Hindlimb muscle (tissue), 1 donor: ENCODE measurements at places on chromosomes 6 and 20.

GRCh38 chr20:57272883-57273535, 6.6 kb upstream of the BMP7 start:
- DNase-seq, result no peak

DNA sequence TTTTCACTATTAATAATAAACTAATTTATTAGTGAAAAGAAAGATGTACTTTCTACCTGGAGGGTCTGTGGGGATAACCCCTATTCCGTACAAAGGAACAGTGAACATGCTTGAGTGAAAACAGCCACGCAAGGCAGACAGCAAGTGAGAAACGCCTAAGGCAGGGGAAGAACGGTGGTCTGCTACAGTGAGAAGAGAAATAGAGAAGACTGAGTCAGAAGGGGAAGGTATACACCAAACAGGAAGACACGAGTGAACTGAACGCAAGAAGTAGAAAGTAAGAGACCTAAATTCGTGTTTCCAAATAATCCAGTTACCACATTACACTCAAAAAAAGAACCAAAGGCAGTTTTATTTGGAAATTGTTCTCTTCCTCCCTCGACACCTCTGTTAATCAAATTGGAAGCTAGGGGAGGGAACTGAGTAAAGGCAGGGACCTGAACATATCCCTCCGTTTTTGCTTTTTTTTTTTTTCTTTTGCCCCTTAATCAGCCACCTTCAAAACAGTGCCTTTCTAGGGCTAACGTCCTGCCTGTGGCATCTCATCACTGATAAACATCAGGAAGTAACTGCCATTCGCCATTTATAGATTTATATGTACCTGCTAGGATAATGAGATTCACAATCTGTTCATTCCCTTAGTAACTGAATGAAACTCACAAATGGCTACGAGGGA, 48.9 kb downstream of the ATXN1 start:
- DNase-seq, result no peak

GRCh38 chr6:107618672-107619071, 128.8 kb downstream of the SOBP start:
- no peak for DNase-seq

- no peak for DNase-seq
These were observed 3.2 kb upstream of the IRF4 start for GRCh38 chr6:388202-388903.

- no peak for DNase-seq
These were observed 1.3 kb upstream of the UBE2J1 start for GRCh38 chr6:89353702-89354392.

DNA sequence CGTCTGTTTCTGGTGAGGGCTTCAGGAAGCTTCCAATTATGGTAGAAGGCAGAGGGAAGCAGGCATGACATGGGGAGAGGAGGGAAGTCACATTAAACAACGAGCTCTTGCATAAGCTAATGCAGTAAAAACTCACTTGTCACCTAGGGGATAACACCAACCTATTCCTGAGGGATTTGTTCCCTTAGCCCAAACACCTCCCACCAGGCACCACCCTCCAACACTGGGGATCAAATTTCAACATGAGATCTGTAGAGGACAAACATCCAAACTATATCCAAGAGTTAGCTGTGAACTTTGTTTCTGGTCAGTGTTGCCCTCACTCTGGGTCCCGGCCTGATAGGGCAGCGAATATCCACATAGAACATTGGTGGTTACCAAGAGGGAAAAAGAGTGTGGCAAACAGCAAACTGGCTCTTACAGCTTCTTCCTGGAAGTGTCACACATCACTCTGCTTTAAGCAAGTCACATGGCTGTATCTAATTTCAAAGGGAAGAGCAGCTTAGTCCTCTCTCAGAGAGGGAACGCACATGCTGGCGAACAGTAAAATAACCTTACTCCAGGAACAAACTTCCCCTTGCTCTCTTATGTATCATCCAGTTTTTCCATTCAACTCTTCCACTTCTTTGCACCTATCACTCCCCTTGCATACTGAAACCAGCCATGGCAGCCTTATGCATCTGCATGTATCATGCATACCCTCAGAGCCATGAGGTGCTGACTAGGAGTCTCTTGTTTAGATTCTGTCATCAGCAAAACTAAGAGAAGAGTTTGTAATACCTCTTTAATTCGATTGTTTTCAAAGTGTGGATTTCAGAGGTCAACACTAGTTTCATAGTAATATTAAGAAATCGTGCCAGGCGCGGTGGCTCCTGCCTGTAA, 4.8 kb upstream of the MOCS1 start:
- DNase-seq, result no peak

GRCh38 chr20:24469116-24469893, at the start of gene SYNDIG1:
TSS of gene SYNDIG1 (plus strand) at chr20:24469629. CDS start at chr20:24543098, 73,469 bp downstream.
- peak; percentile 26 for DNase-seq

GRCh38 chr20:44034965-44035635, 120.4 kb downstream of the TOX2 start:
- no peak for DNase-seq

- no peak for DNase-seq
These were observed 2.4 kb upstream of the GPX5 start for GRCh38 chr6:28523241-28523622.

GRCh38 chr6:52515219-52515960, 61.5 kb downstream of the TRAM2 start:
- no peak for DNase-seq

- DNase-seq, result no peak
These were observed 532 bp upstream of the NKAIN4 start for GRCh38 chr20:63254606-63255384.

DNA sequence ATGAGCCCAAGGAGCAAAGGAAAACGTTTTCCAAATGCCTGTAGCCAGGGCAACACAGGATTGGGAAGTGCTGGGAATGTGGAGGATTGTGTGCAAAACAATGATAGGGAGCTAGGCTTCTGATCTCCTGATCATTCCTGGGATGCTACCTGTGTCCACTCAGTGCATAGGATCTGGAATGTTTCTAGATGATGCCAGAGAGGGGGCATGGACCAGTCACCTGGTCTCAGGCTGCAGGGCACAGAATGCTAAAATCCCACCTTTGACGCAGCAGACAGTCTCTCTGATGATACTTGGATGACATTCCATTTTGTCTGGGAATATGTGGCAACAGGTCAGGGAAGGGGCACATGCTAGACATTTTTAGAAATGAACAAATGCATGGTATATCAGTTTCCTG, 128.9 kb downstream of the CLIC5 start:
- no peak for DNase-seq

GRCh38 chr6:53290537-53291510, 57.9 kb downstream of the ELOVL5 start:
- no peak for DNase-seq

GRCh38 chr6:167420858-167421766, 96.2 kb downstream of the TTLL2 start:
- DNase-seq, result no peak

DNA sequence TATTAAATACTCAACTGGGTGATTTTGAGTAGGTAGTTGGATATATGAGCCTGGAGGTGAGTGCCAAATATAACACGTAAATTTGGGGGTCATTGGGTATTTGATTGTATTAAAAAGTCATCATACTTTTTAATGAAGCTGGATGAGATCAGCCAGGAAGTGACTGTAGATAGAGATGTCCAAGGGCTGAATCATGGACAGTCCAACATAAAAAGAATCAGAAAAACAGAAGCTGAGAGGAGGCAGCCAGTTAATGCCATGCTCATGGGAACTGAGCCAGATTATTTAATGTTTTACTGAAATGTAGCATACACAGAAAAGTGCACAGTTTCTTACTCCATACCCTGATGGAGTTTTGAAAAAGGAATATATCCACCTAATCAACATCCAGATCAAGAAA, 435.5 kb upstream of the PLCB4 start:
- DNase-seq, result no peak

- no peak for DNase-seq
These were observed 325.6 kb upstream of the RUNX2 start for GRCh38 chr6:45002390-45003105.

DNA sequence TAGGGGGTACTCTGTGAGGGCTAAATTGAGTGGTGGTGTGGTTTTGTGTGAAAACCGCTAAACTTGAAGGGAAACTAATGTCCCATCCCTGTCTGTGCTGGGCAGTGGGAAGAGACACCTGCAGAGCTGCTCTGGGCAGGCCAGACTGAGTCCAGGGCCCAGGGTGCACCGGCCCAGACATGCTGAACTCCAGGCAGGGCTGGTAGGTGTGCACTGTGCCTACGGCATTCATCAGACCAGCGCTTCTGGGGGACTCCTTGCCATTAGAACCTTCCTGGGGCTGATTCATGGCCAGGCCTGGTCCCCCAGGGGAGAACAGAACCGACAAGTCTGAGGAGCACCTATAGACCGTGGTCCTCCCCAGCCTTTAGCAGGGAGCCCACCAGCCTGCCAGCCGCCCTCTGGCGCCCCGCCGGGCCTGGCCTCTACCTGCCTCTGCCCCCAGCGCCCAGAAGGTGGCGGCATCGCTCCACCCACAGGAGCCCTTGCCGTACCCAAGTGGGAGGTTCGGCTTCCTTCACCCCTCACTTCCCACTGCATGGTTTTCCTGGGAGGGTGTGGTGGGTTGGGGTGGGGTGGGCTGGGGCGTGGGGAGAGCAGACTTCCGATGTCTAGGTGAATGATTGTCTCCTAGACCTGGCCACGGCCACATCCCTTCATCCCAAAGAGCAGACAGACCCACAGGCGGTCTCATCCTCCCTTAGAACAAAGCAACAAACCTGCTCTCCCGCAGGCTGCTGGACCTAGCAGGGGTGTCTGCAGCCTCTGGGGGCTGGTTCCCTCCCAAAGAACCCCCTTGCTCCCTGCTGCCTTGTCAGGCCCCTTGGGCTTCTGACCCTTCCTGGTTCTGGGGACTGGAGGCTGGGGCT, 15.5 kb downstream of the CCDC167 start:
- DNase-seq, result peak; percentile 47

DNA sequence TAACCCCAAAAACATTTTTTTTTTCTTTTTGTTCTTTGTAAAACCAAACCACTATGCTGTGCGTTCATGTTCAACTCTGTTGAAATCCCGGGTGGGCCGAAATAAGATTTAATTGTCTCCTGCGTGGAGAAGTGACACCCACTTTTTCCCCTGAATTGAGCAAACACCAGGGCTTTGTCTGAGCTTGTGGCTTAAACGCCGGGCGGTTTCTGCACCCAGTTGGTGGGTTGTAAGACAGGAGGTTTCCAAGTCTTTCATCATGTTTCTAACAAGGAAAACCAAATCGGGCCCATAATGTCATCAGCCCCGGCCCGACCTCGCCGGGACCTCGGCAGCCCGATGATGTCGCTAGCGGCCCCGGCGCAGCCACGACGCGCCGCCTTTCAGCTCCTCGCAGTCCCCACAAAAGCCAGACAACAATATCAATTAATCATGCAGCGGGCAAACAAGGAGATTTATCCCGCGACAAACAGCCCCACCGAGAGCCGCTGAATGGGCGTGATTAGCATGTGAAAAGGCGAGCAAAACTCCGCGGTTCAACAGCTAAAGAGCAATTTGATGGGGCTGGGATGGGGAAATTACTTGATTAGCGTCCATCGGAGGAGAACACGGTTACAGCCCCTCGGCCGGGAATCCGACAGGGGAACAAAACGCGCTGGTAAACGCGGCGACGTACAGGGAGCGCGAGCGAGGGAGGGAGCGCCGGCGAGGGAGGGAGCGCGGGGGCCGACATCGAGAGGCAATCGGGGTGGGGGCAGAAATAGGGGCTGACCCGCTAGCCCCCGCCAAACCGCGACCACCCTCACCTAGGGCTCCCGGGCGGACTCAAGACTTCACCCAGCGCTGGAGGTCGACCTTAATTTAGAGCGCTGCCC, 5.3 kb downstream of the LINC00237 start:
- DNase-seq, result no peak

- DNase-seq, result no peak
These were observed 881 bp upstream of the MAP7 start for GRCh38 chr6:136551103-136551502.

GRCh38 chr20:62235001-62235776, 3.1 kb upstream of the OSBPL2 start:
- no peak for DNase-seq

GRCh38 chr20:2911200-2911599, 37.9 kb downstream of the PTPRA start:
- no peak for DNase-seq

- no peak for DNase-seq
These were observed 3.4 kb downstream of the MYT1 start for GRCh38 chr20:64167676-64168075.

DNA sequence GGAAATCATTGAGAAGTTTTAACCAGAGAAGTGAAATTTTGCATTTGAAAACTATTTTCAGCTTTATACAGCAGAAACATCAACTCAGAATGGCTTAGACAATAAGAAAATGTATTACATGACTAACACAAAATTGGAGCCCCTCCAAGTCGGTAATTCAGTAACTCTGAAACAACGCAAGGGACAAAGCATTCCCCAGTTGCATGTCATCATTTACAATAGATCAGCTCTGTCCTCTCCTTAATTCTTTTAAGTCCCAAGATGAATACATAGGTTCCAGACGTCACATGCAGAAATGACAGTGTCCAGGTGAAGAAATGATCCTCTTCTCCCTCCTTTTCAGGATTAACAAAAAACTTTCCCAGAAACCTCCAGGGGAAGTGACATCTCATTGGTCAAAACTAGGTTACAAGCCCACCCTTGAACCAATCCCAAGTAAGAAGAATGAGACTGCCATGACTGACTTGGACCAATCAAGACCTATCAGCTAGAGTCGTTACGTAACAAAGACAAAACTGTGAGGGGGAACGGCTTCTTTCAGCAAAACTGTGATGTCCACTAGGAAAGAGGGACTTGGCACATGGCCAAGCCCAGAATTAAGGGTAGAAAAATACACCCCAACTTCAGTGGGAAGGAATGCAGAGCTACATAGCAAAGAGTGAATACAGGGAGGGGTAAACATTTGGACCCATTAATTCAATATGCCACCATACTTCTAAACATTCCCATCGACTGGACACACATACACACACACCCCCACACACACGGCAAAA, 149.8 kb upstream of the PRND start:
- DNase-seq, result no peak

- DNase-seq, result no peak
These were observed 172.5 kb upstream of the KCNK16 start for GRCh38 chr6:39494998-39495397.

DNA sequence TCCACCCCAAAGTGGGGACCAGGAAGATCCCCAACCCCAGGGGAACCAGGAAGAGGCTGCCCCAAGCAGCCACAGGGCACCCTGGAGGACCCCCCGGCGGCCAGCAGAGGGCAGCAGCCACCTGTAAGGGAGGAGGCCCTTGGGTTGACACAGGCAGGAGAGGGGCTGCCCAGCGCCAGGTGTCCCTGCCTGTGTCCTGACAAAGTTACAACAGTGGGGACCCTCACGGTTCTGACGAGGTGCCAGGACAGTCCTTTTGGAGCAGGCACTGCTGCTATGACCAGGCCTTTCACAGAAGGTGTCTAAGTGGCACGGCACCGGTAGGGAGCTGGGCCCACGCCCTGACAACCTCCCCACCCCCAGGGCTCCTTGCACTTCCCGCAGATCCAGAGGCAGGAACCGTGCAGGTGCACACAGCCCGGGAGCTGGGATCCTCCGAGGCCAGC, 176.7 kb downstream of the BMP7 start:
- DNase-seq, result peak; percentile 36

GRCh38 chr6:156638581-156638980, 138.6 kb upstream of the ARID1B start:
- no peak for DNase-seq
